ENCODE measurements at places on chromosomes 16 and 17.

- no peak for DNase-seq
Measured at GRCh38 chr16:89723279-89724250, 2.2 kb downstream of the ZNF276 start.

GRCh38 chr17:82962163-82962720 lies 117.2 kb upstream of the METRNL start:
- DNase-seq, result no peak

GRCh38 chr17:57484826-57485565 lies 228.7 kb downstream of the MSI2 start:
- DNase-seq, result no peak

- DNase-seq, result no peak
Measured at GRCh38 chr16:29687755-29688154, 8.8 kb downstream of the QPRT start.

DNA sequence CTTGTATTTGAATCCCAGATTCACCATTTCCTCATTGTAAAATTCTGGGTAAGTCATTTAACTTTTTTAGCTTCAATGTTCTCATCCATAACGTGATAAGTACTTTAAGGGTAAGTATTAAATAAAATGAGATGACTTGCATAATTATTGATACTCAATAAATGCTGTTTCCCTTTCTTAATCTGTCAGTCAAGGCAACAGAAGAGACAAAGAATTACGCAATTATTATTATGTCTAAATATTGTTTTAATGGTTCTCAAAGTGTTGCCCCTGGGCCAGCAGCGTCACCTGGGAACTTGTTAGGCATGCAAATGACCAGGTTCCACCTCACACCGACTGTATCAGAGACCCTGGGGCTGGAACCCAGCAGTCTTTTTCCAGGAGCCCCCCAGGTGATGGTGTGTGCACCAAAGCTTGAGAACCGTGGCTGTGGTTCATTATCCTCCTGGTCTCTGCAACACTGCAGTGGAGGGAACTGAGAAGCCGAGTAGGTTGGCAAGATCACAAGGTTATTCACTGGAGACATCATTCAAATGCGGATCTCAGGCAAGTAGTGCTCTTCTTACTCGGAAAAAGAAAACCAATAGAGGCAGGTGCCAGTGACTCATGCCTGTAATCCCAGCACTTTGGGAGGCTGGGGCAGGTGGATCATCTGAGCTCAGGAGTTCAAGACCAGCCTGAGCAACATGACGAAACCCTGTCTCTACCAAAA lies 43.5 kb downstream of the LYRM9 start:
- DNase-seq, result no peak

GRCh38 chr17:75403131-75403530 lies 2.3 kb downstream of the GRB2 start:
- DNase-seq, result no peak

GRCh38 chr17:49440581-49440980 lies 25.9 kb upstream of the PHB1 start:
- no peak for DNase-seq

Measured in right renal pelvis (tissue), 4 donors.